ENCODE measurements at places on chromosomes 2 and 18.

- no peak for DNase-seq
Measured at GRCh38 chr2:73072129-73072395, 550 bp upstream of the SFXN5 start.

- no peak for DNase-seq
Measured at GRCh38 chr2:2222931-2223330, 108.1 kb downstream of the MYT1L start.

- no peak for DNase-seq
Measured at GRCh38 chr18:49139766-49140165, 189.0 kb upstream of the SMAD7 start.

DNA sequence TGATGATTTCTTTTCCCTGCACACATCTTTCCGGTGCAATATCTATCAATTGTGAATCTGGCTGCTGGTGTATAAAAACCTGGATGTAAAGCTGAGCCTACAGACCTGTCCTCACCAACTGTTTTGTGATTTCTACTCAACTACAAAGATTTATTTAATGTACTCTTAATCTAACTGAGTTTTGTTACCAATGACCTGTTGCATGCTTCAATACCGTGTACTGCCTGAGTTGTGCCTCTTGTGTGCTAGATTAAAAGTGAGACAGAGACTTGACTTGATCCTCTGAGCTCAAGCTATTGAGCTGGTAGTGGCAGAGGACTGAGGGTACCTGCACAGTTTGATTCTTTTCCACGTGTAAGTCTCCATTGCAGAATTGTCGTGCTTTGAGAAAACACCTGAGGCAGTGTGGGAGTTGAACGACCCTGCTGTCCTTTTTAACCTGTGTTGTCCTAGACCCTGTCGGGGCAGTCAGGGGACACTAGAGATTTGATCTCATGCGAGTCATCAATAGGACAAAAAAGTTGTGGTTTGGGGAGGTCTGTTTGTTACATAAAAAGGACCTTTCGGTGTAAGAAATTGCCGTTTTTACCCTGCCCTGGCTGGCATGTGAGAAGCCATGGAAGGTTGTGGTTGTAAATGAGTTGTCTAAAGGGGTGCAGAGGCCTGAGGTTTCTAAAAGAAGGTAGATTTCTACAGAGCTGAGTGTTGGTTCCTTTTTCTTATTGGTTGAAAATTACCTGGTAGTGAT, 231.3 kb downstream of the ALPK2 start:
- DNase-seq: no peak

GRCh38 chr2:36672199-36672598, 24.3 kb upstream of the VIT start:
- DNase-seq: no peak

GRCh38 chr2:8457092-8457481, 224.8 kb upstream of the ID2 start:
- peak; percentile 15 for DNase-seq

DNA sequence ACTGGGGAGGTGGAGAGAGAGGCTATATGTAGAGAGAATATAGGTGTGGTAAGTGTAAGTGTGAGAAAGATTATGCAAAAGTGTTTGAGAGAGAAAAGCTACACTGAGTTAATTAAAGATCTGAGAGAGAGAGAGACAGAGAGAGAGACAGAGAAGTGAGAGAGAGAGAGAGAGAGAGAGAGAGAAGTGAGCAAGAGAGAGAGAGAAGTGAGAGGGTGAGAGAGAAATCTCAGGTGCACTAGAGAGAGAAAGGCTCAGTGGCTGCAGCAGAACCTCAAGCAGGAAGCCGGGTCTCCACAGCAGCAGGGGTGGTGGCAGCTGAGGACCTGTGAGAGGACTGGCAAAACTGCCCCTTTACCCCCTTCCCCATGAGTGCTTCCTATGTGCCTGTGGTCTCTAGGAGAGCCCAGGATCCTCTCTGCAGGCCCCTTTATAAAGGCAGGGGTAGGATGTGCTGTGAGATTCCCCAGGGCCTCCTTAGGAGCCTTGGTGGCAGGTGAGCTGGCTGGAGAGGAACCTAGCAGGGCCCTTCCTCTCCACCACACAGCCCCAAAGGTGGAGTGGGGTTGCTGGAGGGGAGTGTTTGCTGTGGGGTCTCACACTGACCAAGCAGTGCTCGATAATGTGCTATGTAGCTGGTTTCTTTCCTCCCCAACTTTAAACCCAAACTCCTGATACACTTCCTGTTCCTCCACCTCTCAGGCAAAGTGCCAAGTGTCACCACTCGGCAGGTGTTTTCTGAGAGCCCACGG, 52.6 kb downstream of the SLC4A5 start:
- peak; percentile 18 for DNase-seq

DNA sequence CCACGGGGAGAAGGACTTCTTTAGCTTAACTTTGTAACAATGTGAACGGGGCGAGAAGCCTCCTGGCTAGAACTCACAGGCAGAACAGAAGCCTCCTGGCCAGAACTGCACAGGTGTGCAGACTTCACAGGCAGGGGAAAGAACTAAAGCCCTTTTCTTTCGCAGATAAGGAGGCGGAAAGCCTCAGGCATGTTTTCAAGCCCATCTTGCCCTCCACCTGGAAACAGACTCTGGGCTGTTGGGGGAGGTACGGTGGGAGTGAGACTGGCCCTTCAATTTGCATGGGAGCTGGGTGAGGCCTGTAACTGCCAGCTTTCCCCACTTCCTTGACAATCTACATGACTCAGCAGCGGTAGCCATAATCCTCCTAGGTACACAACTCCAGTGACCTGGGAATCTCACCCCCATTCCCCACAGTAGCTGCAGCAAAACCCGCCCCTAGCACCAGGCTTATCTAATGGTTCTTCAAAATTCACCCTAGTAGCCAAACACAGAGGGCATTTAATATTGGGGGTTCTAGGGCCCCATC, 22.9 kb upstream of the ABCA12 start:
- DNase-seq: no peak

All from T follicular helper cell (primary cell).